PC-3 (cell line): ENCODE measurements at places on chromosomes 1 and 21. TPM values are rescaled to one million over a fixed set of nuclear protein-coding genes. Genes with fewer than 3 reads are reported as not detected.
A peak's percentile ranks its signal among the peaks of the same experiment; 100 is the strongest.

- DNase-seq = no peak
- H3K36me3 ChIP-seq = no peaks in the 10 kb centered on the region
- peaks cover 5% of the 10 kb centered on the region; the same call in 1 of the 2 replicates for H3K27me3 ChIP-seq
- no peak overlapping the region for H3K27ac ChIP-seq
- H3K4me3 ChIP-seq = no peak overlapping the region
- H3K4me1 ChIP-seq = peaks cover 9% of the 10 kb centered on the region; the same call in 1 of the 2 replicates
Observed at GRCh38 chr1:41371630-41372599, 10.7 kb downstream of the FOXO6 start.

SELP gene
- not detected in 2 replicates for total RNA-seq

DNA sequence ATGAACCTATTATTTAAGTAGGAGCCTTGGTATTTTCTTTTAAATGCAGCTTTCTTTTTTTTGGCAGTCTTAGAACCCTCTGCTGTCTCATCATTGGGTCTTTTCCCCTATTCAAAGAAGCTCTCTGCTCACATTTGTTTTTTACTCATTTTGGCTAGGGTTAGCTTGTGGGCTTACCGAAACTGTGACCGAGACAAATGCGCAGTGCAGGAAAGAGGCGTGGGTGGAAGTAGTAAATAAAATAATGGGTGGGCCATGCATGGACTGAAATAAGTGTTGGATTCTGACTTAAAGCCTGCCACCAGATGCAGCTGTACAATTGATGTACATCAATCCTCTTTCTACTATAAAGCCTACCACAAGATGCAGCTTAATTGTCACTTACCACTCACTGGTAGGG lies 14.7 kb downstream of the XPR1 start:
- H3K36me3 ChIP-seq = no peaks in the 10 kb centered on the region
- no peak for DNase-seq
- H3K27ac ChIP-seq = no peak overlapping the region

DNA sequence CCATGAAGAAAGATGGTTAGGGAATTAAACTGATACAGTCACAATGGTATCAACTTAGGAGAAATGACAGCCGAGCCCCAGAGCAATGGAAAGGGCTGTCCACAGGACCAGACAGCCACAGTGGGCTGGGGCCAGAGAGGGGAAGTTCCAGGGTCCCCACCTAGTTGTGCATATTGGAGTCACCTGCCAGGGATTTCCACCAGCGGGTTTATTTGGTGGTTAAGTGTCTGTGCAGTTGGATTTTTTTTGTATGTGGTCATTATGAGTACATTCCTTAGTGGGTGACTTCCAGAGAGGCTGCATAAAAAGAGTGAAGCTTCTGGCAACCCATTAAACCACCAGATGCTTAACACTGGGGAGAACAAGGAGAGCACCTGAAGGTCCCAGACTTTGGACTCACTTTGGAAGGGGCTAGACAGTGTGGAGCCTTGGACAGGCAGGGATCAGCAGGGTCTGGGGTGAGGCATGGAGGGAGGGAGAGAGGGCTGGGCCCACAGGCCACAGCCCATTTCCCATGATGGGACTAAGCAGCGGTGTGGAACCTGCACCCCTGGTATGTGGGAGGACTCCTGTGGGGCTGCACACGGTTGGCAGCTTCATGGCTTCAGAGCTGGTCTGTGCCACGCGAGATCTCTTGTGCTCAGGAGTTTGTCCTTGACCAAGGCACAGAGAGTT lies 7.8 kb upstream of the PTTG1IP start:
- H3K27me3 ChIP-seq = no peaks in the 10 kb centered on the region
- peak overlapping the region; percentile 22 for H3K27ac ChIP-seq
- H3K36me3 ChIP-seq = no peaks in the 10 kb centered on the region
- peaks cover 51% of the 10 kb centered on the region for H3K4me1 ChIP-seq
- H3K4me3 ChIP-seq = no peak overlapping the region

DNA sequence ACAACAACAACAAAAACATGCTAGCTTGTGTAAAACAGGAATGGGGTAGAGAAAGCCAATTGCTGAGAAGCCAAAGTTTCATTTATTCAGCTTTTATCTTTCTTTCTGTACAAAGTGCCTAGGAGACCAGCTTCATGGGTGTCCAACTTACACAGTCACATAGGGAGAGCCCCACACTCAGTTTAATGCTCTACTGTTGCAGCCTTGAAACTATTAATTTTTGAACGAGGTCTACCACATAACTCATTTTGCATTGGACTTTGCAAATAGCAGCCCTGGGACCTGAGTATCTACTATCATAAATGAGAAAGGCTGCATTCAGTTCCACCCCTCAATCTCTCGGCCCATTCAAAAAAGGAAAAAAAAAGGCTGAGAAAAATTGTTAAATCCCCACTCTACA lies 98.8 kb downstream of the ZNF644 start:
- 0 out of 2 replicates have a peak, but pooled peaks cover 1% of the 10 kb centered on the region for H3K36me3 ChIP-seq
- no peaks in the 10 kb centered on the region for H3K4me1 ChIP-seq
- DNase-seq = no peak
- H3K4me3 ChIP-seq = no peak overlapping the region

DNA sequence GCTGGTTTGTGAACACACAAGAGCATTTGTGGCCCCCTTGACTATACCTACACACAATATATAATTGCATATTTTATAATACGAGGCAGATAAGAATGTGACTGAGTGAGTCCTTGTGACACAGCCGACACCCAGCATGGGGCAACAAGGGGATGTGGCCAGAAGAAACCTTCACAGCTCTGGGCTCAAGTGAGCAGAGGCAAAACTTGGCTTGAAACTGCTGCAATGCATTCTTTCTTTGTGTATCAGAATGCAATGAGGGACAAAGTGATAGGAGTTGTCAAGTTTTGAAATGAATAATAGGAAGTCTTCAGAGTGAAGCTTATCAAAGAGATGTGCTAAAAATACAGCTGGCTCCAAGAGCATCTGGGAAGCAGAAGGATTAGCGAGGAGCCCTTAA lies 124.0 kb upstream of the C8B start:
- no peaks in the 10 kb centered on the region for H3K27me3 ChIP-seq
- no peak for DNase-seq

DNA sequence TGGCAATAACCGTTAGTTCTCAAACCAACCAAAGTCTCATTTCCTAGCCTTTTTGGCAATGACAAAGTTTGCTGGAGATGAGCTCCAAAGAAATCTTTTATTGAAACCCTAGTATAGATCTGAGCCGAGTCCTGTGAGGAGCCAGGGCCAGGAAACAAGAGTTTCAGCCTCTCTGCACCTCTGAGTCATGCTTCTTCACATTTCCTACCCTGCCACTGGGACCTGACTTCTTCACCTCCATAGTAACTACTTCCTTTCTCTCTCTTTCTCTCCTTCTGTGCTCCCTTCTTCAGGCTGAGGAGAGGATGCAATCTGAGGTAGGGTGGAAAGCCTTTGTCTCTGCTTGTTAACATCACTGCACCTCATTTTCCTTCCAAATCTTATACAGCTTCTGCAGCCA lies 38.7 kb upstream of the IPO9 start:
- no peaks in the 10 kb centered on the region for H3K27me3 ChIP-seq
- peak; percentile 27 for DNase-seq
- no peak overlapping the region for H3K27ac ChIP-seq
- H3K36me3 ChIP-seq = no peaks in the 10 kb centered on the region; the same call in 1 of the 2 replicates
